ENCODE measurements at places on chromosomes 13 and 19.
A peak's percentile ranks its signal among the peaks of the same experiment; 100 is the strongest.

- no peak for ATAC-seq
Measured at GRCh38 chr13:40485611-40486517, 180.6 kb downstream of the FOXO1 start.

GRCh38 chr13:32125221-32125689, 93.7 kb downstream of the FRY start:
- ATAC-seq = no peak

- ATAC-seq = no peak
Measured at GRCh38 chr19:8429044-8429443, 15.7 kb upstream of the HNRNPM start.

DNA sequence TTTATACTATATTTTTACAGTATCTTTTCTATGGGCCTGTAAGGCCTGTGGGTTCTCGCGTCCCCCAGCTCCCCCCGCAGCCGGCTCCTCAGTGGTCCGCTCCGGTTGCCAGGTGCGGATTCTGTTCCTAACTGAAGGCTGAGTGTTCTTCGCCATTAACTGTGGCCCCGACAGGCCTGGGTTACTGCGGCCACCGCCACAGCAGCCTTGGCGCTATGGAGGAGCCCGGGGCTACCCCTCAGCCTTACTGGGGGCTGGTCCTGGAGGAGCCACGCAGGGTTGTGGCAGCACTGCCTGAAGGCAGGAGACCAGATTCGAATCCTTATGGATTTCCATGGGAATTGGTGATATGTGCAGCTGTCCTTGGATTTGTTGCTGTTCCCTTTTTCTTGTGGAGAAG, 45.8 kb downstream of the SPRYD7 start:
- ATAC-seq = no peak

GRCh38 chr13:21297914-21298831, 121.7 kb downstream of the MRPL57 start:
- peak; percentile 94 for ATAC-seq

GRCh38 chr19:19296953-19297689, 23.2 kb downstream of the SUGP1 start:
- no peak for ATAC-seq

DNA sequence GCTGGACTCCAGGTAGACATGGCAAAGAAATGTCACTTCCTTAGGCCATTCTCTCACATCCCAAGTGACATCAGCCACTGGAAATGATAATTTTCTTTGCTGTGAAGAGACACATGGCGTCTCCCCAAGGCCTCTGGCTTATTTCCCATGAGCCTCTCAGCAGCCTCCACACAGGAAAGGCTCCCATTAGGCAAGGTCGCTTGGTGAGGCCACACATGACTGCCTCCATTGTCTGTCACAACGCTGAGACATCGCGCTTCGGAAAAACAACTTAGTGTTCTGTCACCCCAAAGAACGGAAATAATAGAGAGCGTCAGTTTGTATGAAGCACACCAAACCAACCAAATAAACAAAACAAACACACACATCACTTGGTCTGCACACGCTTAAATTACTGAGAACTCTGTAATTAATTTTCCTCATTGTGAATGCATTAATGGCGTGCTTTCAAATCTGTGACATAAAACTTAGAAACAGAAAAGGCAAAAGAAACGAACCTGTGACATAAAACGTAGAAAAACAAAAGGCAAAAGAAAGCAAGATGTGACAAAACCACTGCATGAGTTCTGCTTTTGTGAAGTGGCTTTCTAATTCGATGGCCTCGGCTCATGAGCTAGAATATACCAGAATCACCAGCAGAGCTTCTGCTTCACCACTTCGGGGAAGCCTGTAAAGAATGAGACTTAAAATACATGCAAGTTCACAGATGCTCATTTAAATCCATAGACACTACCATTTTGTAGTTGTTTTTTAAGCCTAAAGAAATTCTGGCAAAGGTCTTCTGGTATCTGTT, 404.2 kb upstream of the SGCG start:
- peak; percentile 93 for ATAC-seq

- no peak for ATAC-seq
Measured at GRCh38 chr13:99332456-99332855, 25.3 kb upstream of the GPR183 start.

DNA sequence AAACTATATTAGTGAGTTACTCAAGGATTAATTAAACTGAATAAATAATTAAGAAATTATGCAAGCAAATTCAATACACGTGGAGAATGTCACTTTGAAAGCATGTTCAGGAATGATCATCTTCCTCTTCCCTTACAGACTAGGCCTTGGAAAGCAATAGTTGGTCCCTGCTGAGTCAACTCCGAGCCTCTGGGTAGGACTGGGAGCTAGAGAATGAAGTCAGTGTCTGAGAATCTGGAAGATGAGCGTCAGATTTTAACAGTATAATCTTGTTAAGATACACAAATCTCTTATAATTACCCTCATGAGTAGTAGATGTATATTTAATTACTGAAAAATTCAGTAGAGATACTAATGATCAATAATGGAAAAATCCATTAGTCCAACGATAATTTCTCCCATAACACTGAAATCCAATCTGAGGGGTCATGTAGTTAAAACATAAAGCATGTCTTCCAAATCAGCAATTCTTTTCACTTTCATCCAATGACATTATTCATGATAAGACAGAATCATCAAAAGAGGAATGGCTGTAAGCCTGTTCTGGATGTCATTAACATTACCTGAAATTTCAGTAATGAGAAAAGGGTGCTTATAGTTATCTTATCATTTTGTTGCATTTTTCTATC, 423.0 kb downstream of the DCT start:
- ATAC-seq = no peak

DNA sequence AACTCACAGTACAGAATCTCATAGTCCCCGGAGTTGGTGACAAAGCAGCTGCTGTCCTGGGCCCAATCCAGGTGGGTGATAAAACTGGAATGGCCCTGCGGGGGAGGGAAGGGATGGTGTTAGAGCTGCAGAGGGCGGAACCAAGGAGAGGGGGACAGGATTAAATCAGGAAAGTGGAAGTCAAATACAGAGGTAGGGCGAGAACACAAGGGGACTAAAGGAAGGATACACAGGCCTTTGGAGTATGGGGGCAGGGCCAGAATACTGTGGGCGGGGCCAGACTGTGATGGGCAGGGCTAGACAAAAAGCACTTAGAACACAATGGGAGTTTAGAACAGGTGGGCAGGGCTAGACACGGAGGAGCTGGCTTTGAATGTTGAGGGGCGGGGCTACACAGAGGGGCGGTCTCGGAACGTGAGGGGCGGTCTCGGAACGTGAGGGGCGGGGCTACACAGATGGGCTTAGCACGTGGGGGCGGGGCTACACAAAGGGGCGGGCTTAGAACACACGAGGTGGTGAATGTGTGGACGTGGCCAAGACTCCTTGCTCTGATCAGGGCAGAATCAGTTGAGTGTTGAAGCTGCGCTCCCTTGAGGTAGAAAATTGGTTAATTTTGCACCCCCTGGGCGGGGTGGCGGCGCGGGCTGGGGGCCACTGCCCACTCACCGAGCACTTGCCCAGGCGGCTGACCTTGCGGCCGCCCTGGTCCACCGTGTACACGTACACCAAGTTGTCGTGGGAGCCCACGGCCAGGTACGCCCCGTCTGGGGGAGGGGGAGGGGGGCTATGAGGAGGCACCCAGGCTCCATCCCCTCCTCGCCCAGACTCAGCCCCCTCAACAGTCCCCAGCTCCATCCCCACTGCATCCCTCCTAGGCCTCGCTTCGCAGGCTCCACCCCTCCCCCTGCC, 14.0 kb upstream of the GPR4 start:
- ATAC-seq = peak; percentile 91

DNA sequence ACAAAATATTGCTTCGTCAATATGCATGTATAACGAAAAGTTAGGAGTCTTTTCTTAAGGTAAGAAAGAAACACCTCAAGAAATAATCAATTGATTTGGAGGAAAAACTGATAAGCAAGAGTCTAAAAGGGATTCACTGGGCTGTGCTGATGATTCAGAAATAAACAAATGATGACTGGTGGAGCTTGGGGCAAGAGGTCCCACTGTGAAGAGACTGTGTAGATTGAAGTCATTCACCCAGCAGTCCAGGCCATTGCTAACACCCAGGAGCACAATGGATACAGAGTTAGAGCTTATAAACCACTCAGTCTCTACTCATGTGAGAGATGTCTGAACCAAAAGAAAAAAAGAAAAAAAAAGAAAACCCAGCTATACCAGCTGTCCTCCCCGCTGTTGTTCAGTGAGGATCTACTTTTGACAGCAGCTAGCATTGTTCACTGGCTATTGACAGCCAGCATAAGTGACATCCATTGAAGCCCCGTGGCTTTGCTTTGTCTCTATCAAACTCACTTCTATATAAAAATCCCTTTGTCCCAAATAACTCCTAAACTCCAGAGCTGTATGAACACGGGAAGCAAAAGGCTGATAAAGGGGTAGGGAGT, 255.5 kb downstream of the KCTD12 start:
- no peak for ATAC-seq

DNA sequence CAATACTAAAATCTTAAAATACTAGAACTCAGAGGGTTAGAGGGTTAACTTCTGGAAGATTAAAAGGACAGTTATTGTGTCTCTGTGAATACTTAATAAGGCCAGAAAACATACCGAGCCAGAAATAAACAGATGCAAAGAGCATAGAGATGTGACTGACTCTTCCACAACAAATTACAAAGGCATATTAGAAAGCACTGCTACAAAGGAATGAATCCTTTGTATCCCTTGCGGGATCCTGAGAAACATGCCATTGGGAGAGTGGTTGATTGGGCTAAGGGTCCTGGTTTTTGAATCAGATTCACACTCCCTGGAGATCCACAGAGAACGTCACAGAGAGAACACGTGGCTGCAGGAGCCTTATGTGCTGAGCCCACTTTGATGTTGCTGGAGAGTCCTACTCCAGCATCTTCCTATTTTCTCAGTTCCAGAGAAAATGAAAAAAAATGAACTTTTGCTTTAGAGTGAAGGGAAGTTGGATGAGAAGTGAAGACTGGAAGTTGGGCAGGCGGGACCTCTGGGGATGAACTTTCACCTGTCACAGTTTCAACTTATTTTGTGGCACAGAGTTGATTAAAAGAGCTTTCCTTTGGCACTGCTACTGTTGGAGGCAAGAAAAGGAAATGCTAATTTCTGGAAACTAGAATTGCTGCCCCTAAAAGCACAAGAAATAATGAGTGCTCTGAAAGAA, 309.9 kb downstream of the DCT start:
- ATAC-seq = no peak

DNA sequence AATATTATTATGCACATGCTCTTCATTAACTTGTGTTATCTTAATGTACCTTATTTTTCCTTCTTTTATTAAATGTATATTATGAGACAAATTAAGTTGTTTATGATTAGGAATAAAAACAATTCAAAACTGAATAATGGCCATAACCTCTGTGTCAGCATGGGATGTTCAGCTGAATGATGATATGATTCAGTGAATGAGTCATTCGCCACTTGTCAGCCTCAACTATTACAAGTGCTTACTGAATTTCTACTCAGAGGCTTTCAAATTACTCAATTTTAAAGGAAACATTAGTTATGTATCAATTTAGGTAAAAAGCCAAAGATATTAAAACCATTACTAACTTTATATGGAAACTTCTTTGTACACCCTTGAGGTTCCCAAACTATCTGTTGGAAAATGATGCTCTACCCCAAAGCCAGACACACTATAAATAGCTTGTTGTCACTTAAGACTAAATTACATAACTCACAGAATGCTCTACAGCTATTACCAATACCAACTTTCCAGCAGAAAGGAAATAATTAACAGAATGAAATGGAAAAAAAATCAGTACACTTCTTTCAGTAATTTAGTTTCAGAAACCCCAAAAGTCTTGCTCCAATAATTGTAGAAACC, 14.4 kb downstream of the LIG4 start:
- peak; percentile 37 for ATAC-seq

DNA sequence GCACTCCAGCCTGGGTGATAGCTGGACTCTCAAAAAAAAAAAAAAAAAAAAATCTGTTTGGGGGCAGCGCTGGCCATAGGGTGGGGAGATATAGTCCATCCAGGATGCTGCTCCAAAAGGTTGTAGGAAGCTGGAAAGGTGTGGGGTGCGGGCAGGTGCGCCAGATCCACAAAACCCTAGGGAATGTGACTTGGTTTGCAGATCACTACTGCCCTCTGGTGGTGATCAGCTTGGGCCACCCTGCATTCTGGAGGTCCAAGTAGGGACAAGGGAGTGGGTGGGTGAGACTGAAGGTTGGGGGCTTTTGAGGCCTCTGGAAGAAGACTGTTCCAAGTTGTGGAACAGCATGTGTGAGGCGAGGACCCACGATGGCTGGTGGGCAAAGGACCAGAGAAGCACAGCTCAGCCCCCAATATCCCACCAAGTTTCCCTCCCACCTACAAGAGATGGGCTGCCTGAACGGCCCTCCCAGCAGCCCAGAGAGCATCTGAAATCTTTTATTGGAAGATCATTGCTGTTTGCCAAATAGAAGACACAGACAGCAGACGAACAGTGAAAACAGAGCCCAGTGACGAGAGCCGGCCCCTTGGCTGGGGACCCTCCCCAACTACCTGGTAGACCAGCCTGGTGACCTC, 10.4 kb upstream of the TYK2 start:
- peak; percentile 56 for ATAC-seq

DNA sequence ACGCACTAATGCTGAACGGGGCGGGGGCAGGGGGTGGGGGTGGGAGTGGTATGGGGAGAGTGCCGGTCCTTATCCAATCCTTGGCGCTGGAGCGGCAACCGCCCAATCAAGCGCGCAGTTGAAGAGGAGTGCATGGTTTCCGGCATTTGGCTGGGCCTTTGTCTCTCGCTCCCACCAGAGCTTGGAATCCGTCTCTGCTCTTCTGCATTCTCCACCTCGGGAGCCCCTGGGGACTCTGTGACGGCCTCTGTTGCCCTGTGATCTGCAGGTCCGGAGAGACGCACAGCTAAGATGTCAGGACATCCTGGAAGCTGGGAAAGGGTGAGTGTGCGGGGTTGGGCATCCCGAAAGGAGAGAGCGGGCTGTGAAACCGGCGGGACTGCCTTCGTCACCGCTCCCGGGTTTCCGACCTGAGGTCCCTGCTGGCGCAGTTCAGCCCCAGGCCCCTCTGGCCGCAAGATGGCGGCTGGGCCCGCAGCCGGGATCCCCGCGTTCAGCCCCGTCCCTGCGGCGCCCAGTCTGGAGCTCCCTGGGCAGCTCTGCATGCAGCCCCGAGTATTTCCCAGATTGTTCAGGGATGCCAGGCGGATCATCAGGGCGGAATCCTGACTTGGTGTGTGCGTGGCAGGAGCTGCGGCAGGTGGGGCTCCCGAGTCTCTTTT, 53.6 kb upstream of the ZNF254 start:
- peak; percentile 97 for ATAC-seq

DNA sequence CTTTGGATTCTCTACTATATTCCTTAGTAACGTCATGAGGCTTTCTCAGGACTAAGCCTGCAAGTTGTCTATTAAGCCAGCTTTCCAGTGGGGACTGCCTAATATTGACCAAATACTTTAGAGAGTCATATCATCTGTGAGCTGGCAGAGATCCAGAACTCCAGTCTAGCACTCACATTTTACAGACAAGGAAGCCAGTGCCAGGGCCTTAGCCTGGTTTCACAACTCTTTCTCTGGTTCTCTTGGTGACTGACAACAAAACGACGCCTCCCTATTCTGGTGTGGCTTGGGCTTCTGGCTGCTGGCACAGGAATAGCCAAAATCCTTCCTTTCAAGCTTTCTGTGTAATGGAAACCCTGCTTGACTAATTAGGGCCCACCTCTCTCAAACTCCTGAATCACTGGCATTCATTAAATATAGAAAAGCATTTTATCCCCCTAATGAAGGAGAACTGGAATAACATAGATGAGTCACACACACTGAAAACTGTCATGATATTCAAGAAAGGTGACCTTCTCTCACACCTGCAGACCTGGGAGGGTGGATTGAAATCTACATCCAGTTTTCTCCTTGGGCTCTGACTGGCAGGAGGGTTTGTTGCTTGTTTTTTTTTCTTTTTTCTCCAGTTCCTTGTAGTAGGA, 75.2 kb upstream of the UBL3 start:
- peak; percentile 6 for ATAC-seq
